ENCODE measurements at places on chromosomes 3 and 15. TPM values are rescaled to one million over a fixed set of nuclear protein-coding genes. Genes with fewer than 3 reads are reported as not detected.

DNA sequence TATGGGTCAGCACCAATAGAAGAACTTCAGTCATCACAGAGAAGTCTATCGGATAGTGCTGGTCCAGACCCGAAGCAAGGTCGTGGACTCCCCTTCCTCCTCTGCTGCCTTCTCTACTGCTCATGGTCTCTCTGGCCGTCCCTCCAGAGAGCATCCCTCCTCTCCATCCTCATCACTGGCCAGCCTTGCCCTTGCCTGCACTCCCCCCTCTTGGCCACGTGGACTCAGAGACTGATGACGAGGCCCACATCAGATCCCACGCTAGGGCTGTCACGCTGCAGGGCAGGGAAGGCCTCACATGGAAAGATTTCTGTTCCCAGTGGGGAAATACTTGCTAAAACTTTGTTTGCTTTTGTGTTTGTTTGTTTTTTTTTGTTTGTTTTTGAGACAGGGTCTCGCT is 35.3 kb downstream of the IGDCC3 start:
- peaks cover 11% of the 10 kb centered on the region for H3K27me3 ChIP-seq
- H3K4me3 ChIP-seq: no peak overlapping the region
- H3K27ac ChIP-seq: no peak overlapping the region

GRCh38 chr15:36449084-36449661 is 130.3 kb upstream of the CDIN1 start:
- H3K4me3 ChIP-seq: no peak overlapping the region
- no peaks in the 10 kb centered on the region for H3K4me1 ChIP-seq
- no peak for DNase-seq
- H3K27ac ChIP-seq: no peak overlapping the region
- no peaks in the 10 kb centered on the region for H3K36me3 ChIP-seq

- H3K36me3 ChIP-seq: no peaks in the 10 kb centered on the region
- no peak for DNase-seq
- H3K27me3 ChIP-seq: peaks cover 17% of the 10 kb centered on the region
- H3K4me1 ChIP-seq: no peaks in the 10 kb centered on the region
- no peak overlapping the region for H3K27ac ChIP-seq
These were observed 17.3 kb upstream of the ENTPD3 start for GRCh38 chr3:40369716-40370115.

DNA sequence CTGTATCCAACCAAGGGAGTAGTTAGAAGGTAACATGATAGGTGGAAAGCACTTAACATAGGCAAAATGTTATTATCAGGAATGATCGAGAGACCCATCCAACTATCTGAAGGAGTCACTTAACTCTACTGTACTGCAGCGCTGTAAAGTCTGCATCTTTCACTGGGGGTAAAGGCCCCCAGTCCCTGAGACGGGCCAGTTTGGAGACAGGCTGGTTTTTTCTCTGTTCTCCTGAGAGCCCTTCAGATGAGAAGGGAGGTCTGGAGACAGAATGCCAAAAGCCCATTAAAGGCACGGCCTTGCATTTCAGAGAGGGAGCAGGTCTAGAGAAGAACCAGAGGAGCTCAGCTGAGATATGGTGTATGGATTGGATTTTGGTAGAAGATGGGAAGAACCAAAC is 71.3 kb upstream of the CGNL1 start:
- no peak overlapping the region for H3K27ac ChIP-seq
- peak overlapping the region; percentile 37 for H3K4me3 ChIP-seq
- no peak for DNase-seq
- H3K36me3 ChIP-seq: no peaks in the 10 kb centered on the region

DNA sequence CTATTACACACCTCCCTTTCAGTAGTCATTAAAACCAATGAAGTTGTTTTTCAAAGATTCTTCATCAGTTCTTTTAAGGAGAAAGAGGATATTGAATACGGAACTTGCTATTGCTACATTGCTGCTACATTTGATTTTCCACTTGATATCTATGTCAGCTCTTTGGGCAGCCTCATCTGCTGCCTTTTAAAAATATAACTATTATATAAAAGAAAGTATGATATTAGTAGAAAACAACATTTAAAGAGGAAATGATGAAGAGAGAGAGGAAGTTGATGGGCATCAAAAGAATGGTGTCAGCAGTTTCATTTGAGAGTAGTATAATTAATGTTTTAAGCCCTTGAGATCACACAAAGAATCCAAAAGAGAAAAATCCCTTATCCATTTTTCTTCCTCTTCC is 171.4 kb downstream of the NFKBIZ start:
- no peaks in the 10 kb centered on the region for H3K36me3 ChIP-seq
- H3K27me3 ChIP-seq: peaks cover 13% of the 10 kb centered on the region
- no peak overlapping the region for H3K4me3 ChIP-seq

DNA sequence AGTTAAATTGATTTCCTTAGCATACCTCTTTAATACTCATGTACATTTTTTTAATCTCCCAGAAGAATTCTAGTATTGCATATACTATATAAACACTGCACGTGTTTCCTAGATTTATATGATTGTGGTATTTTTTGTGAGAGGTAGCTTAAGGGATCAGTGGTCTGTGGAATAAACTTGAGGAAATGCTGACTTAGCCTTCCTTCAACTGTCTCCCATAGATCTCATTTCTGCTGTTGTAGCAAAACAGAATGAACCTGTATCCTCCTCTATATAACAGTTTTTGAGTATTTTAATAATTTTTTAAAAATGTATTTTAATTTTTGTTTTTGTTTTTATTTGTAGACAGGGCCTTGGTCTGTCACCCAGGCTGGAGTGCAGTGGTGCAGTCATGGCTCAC is 86.8 kb downstream of the TCF12 start:
- no peak overlapping the region for H3K27ac ChIP-seq
- H3K4me1 ChIP-seq: peaks cover 6% of the 10 kb centered on the region
- H3K36me3 ChIP-seq: peaks cover 8% of the 10 kb centered on the region
- H3K27me3 ChIP-seq: no peaks in the 10 kb centered on the region

GRCh38 chr3:130906374-130906995 is 12.6 kb downstream of the ATP2C1 start:
- no peaks in the 10 kb centered on the region for H3K27me3 ChIP-seq
- H3K4me3 ChIP-seq: peak overlapping the region; percentile 22
- H3K36me3 ChIP-seq: peaks cover 15% of the 10 kb centered on the region
- peaks cover 50% of the 10 kb centered on the region for H3K4me1 ChIP-seq
- no peak for DNase-seq
- H3K27ac ChIP-seq: peak overlapping the region; percentile 75

- H3K4me1 ChIP-seq: no peaks in the 10 kb centered on the region
- H3K4me3 ChIP-seq: no peak overlapping the region
- H3K36me3 ChIP-seq: peaks cover 4% of the 10 kb centered on the region
- H3K27me3 ChIP-seq: peaks cover under 1% of the 10 kb centered on the region
- H3K27ac ChIP-seq: no peak overlapping the region
These were observed 464.1 kb upstream of the ARHGEF26 start for GRCh38 chr3:153657046-153657445.

GRCh38 chr3:160649596-160649995 is 27.4 kb upstream of the ARL14 start:
- H3K27me3 ChIP-seq: peaks cover 2% of the 10 kb centered on the region
- H3K4me1 ChIP-seq: no peaks in the 10 kb centered on the region
- H3K4me3 ChIP-seq: no peak overlapping the region
- no peaks in the 10 kb centered on the region for H3K36me3 ChIP-seq

DNA sequence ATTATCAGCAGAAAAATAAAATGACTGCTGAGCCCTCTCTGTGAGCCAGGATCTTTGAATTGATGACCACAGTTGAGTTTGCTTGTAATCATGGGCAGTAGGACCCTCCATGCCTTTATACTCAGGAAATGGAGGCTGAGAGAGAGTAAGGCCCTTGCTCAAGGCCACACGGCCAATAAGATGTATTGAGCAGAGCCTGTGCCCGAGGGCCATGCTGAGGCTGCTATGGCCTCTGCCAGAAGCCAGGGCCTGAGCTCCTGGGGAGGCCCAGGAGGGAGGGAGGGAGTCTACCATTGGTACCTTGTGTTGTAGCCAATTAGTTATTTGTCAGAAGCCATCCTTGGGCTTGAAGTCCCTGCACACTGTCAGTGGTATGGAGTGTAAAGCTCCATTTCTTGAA is 151.4 kb downstream of the DNAJB8 start:
- H3K27ac ChIP-seq: no peak overlapping the region
- DNase-seq: no peak
- H3K4me3 ChIP-seq: no peak overlapping the region
- H3K4me1 ChIP-seq: peaks cover 17% of the 10 kb centered on the region

GRCh38 chr3:115792206-115792955 is 169.1 kb downstream of the GAP43 start:
- peak overlapping the region; percentile 51 for H3K27ac ChIP-seq
- peak; percentile 76 for DNase-seq
- no peaks in the 10 kb centered on the region for H3K27me3 ChIP-seq
- H3K36me3 ChIP-seq: no peaks in the 10 kb centered on the region
- H3K4me3 ChIP-seq: peak overlapping the region; percentile 48
- H3K4me1 ChIP-seq: peaks cover 23% of the 10 kb centered on the region

DNA sequence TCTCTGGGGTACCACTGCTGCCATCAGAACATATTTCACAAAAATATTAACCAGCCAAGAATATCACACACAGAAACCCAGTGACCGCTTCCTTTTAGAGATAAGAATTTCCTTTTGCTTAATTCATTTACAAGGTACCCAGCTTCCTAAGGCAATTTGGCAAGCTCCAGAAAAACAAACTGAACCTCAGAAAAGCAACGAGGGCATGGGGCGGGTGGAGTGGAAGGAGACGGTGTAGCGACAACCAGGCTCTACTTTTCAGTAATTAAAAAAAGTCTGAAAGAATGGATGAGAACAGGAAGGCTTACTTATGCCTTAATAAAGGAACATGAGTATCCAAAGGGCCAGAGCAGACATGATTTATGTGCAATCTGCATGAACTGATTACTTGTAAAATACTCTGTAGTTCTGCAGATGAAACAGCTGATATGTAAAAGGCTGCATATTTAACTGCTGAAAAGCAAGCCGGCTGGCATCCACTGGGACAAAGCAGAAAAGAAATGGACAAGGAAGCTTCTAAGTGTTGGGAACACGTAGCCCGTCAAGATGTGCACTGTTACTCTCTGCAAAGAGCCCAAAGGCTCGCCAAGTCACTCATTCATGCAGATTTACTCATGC is 18.6 kb downstream of the RFTN1 start:
- no peaks in the 10 kb centered on the region for H3K27me3 ChIP-seq
- no peak overlapping the region for H3K4me3 ChIP-seq
- peaks cover 58% of the 10 kb centered on the region for H3K4me1 ChIP-seq
- H3K27ac ChIP-seq: peak overlapping the region; percentile 18

DNA sequence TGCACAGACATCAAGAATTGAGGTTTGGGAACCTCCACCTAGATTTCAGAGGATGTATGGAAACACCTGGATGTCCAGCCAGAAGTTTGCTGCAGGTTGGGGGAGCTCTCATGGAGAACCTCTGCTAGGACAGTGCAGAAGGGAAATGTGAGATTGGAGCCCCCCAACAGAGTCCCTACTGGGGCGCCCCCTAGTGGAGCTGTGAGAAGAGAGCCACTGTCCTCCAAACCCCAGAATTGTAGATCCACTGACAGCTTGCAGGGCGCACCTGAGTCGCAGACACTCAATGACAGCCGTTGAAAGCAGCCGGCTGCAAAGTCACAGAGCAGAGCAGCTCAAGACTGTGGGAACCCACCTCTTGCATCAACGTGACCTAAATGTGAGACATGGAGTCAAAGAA is 34.6 kb upstream of the EPHA6 start:
- no peak for DNase-seq
- H3K27ac ChIP-seq: no peak overlapping the region
- no peaks in the 10 kb centered on the region for H3K36me3 ChIP-seq

ABTB1 gene
- 8.0 TPM for total RNA-seq

CD200R1 gene
- total RNA-seq: 3.8 TPM

C3orf49 gene
- not detected for total RNA-seq

ACOX2 gene
- not detected for total RNA-seq

NANOGP8 gene
- total RNA-seq: not detected

ALDH1A2 gene
- total RNA-seq: 0.57 TPM

C3orf80 gene
- 0.07 TPM for total RNA-seq

ADGRG7 gene
- not detected for total RNA-seq

CYP1A1 gene
- total RNA-seq: 0.42 TPM
